Hematopoietic multipotent progenitor cell treated with erythropoietin and hydrocortisone succinate and interleukin-3 and kit ligand, for 8 days (in vitro differentiated cells): ENCODE measurements at places on chromosomes 5 and 9.

DNA sequence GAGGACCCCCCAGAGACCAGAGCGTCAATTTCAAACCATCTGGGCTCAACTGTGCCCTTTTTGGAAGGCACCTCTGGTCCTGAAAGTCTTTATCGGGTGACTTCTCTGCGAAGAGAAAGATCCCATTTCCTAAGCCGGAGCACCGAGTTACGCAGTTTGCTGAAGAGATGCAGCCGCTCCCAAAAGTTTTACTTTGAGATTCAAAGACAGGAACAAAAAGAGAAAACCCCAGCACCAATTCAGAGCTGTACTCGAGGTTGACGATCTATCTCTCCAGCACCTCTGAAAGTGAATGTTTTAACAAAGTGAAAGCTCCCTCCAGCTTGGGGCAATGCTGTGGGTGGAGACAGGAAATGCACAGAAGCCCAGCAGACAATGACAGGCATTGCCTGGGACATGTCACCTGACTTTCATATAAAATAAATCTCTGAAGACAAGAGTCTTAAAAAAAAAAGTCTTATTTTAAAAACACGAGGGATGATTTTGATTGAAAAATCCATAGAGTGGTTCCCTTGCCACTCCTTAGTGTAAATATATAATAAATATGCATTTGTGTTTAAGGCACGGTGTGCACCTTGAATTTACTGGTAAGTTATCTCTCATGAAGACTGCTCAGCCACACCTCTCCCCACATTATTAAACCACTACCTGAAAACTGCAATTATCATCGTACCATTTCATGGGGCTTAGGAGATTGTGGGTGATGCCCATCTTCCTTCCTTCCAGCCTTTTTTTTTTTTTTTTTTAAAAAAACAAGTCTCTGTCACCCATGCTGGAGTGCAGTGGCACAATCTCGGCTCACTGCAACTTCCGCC, 79.9 kb downstream of the FNBP1 start:
- peak; percentile 60 for DNase-seq

GRCh38 chr5:56175488-56175887, 57.6 kb downstream of the ANKRD55 start:
- no peak for DNase-seq

GRCh38 chr5:179986328-179986727, 78.6 kb upstream of the TBC1D9B start:
- peak; percentile 53 for DNase-seq

GRCh38 chr5:73126381-73126780, 6.0 kb downstream of the TMEM171 start:
- no peak for DNase-seq

GRCh38 chr5:51684794-51685355, 301.6 kb downstream of the ISL1 start:
- no peak for DNase-seq

GRCh38 chr5:102624405-102624804, 125.6 kb upstream of the SLCO6A1 start:
- no peak for DNase-seq

DNA sequence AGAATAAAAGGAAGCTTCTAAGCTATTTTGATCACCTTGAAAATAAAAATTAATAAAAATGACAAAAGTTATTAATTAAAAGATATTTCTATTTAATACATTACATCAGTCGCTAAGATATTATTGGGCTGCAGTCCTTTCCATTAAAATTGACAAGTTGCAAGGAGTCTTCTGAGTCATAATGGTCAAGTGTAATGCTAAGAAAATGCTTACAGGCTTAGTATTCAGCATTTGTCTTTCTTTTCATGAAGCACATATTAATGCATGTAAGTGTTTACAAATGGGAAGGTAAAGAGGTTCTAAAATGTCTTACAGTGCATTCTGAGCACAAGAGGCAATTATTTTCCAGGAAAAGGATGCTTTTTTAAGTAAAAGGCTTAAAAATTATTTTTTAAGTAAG, 17.3 kb downstream of the SPINK9 start:
- no peak for DNase-seq

DNA sequence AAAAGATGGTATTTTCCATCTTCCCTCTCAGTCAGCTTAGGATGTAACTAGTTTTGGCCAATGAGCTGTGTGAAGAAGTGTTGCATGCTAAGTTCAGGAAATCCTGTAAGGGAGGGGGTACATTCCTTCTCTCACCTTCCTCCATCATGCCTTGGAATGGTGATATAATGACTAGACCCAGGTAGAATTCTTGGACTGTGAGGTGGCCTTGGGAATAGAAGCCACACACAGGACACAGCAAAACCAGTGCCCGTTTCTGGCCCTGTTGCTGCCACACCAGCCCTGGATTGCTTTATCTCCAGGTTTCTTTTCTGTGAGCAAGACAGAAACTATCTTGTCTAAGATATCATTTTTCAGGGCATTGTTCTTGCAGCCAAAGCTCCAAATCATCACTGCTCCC, 10.5 kb upstream of the ZNF354A start:
- no peak for DNase-seq

- DNase-seq = no peak
Measured at GRCh38 chr9:132824951-132825350, 53.1 kb downstream of the AK8 start.

GRCh38 chr9:108443741-108444140, 412.0 kb downstream of the ACTL7B start:
- DNase-seq = no peak

DNA sequence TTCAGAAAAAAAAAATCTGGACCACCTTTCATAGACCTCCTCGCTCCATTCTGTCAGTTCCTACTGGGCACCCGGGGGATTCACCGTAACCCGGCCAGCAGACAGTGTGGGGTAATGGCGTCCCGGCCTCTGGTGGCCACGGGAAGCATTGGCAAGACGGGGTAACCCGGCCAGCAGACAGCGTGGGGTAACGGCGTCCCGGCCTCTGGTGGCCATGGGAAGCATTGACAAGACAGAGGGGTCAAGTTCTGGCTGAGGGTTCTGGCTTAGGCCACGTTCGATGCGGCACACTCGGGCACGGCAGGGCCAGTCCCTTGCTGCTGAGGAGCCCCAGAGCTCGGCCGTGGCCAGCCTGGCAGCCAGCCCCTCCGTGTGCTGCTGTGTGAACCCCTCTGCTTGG, 116.2 kb upstream of the RAPGEF1 start:
- no peak for DNase-seq

DNA sequence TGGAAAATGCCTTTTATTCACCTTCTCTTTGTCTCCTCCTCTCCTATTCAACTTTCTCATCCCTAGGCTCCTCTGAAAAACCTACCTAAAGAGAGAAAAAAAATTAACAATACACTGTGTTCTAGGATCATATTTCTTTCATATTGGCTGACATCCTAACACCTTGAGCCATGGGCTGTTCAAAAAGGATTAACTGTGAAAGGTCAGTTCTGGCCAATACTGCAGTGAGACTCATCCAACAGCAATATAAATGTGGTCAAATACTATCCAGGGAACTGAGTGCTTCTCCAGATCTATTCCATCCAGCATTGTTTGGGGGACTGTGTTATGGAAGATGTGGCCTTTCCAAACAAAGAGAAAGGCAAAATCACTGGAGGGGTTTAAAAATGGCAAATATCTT, 131.1 kb upstream of the MOCS2 start:
- DNase-seq = no peak

DNA sequence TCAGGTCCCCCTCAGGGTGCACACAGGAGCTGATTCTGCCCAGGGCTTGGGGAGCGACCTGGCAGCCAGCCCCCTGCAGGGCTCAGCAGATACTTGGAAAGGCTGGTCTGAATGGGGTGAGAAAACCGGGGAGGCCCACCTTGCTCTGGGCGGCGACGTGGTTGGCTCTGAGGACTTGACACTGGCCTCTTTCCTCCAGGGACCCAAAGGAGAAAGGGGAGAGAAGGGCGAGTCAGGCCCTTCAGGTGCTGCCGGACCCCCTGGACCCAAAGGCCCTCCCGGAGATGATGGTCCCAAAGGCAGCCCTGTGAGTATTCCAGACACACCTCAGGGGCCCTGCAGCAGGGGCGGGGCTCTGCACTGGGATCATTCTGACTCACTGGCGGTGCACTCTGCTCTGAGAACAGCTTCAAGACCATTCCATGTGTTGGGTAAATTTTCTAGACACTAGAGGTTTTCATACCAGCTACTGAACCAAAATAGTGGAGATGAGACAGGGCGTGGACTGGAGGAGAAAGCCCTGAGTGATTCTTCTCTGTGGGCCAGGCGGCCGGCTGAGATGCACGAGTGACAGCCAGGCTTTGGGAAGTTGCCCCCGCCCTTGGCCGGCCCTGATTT, 65.9 kb upstream of the FCN2 start:
- no peak for DNase-seq

DNA sequence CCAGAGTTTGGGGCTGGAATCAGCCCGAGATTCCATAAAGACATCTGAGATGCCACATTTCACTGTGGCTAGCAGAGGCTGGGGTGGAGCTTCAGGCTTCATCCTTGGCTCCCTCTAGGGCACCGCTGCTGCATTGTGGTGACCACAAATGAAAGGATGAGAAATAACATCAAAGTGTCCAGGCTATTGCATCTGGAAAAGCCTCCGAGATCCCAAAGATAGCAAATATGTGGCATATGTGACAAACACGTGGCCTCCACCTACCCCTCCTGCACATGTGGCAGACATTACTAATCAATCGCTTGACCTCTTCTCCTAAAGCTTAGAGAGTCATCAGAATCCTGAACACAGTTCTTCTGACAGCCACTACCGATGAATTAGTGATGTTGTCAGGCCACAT, 4.5 kb downstream of the SPARC start:
- no peak for DNase-seq

DNA sequence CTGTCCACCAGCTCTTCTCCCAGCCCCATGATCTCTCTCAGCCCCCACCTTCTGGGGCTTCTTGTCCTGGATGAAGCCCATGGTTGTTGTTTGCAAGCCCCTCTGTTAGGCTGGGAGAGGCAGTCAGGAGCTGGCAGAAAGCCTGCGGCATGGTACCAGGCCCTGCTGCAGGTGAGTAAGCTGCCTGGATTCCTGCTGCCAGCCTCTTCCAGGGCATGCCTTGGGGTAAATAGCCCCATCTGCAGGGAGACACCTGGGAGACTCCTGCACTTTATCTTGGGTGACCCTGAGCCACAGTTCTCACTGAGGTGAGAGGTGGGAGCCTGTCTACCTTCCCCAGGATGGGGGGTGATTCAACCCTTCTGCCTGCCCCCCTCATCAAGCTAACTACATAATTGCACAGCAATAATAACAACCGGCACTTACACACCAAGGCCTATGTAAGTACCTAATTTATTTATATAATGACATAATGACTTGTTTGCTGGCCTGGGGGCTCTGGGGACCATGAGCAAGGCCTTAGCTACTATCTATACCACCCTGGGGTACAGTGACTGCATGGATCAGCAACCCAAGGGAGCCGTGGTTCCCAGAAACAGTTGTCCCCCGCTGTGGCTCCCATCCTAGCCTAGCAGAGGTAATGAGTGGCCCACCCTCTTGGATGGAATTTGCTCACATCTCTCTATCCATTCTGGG, 116.0 kb downstream of the PSD2 start:
- no peak for DNase-seq

- no peak for DNase-seq
Measured at GRCh38 chr9:132014218-132014805, 65.4 kb downstream of the MED27 start.

DNA sequence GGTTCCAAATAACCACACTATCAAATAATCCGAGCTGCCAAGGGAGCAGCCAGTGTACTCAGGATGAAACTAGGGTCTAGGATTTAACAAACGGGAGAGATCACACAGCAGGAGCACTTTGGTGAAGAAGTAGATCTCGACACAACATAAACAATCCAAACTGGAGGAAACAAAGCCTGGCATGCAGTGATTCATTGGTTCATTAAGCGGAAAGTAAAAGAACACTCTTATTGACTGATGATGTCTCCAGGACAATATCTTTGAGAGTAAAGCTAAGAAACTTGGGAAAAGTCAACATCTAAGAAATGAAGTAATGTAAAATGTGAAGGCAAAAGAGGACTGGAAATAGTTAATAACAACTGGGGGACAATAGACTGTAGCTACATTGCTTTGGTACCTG, 1478.3 kb upstream of the CDH9 start:
- no peak for DNase-seq

DNA sequence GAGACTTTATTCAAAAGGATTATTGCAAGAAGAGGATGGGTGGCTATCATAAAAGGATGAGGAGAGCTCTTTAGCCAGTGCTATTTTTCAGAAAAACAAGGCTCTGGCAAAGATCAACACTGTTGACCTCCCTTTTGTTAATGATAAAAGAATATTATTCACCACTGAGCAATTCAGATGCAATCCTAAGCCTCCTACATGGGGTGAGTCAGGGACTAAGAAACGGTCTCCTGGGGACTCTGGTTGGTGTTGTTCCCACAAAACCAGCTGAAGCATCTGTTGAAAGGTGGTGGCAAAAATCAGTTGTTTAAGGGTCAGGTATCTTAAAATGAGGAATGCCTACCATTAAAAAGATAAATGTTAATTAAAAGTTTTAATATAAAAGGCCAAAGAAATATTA, 7.7 kb upstream of the GCNT1 start:
- no peak for DNase-seq

DNA sequence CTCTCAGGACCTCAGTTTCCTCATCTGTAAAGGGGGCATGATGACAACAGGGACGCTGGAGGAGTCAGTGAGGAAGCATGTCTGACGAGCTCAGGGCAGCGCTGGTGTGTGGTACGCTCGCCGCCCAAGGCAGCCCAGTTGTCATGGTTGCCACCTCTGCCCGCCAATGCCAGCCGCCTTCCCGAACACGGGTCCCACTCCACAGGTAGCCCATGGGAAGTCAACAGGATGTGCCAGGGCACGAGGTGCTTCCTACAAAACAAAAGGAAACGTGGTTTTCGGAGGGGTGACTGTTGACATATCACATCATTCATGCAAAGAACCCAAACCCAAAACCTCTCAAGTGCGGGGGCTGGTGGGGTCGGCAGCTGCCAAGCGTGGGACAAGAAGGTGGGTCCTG, 58.1 kb downstream of the NEK6 start:
- no peak for DNase-seq

DNA sequence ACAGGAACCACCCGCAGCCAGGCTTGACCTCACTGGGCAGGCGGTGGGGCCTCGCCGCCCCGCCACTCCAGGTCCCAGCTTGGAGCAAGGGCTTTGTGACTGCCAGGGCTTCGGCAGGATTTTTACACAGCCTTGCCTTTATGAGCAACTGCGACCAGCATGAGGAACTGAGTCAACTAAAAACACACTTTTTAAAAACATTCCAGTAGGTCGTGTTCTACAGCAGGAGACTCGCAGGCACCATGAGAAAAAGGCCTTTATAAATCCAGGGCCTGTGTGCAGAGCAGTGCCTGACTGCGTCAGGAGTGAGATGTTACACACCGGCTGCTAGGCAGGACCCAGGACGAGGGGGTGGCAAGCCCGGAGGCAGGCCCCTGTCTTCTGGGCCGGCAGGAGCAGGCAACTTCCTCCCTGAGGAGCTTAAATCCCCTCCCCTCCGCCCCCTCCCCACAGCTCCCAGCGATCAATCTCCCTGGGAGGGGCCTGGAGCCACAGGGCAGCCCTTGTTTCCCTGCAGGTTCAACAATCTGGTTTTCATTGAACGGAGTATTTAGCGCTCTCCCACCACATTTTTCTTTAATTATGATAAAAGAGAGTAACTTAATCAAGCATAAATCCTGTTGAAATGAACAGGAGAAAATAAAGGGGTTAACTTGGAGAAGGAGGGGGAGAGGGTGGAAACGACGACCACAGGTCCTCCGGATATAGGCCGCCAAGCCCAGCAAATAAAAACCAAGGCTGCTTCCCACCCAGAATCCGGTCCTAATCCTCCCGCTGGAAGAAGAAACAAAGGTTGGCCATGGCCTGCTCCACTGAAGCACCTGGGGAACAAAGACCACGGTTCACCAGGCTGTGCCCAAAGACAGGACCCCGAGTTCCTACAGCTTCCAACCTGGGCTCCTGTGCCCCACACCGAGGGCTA, 92.5 kb downstream of the ROR2 start:
- no peak for DNase-seq
